ENCODE measurements at places on chromosomes 2 and 18. TPM values are rescaled to one million over a fixed set of nuclear protein-coding genes. Genes with fewer than 3 reads are reported as not detected.

SEPTIN2 gene
- total RNA-seq, result 333 TPM

GALNT14 gene
- 7.4 TPM for total RNA-seq

AOX1 gene
- 6.4 TPM for total RNA-seq

DNA sequence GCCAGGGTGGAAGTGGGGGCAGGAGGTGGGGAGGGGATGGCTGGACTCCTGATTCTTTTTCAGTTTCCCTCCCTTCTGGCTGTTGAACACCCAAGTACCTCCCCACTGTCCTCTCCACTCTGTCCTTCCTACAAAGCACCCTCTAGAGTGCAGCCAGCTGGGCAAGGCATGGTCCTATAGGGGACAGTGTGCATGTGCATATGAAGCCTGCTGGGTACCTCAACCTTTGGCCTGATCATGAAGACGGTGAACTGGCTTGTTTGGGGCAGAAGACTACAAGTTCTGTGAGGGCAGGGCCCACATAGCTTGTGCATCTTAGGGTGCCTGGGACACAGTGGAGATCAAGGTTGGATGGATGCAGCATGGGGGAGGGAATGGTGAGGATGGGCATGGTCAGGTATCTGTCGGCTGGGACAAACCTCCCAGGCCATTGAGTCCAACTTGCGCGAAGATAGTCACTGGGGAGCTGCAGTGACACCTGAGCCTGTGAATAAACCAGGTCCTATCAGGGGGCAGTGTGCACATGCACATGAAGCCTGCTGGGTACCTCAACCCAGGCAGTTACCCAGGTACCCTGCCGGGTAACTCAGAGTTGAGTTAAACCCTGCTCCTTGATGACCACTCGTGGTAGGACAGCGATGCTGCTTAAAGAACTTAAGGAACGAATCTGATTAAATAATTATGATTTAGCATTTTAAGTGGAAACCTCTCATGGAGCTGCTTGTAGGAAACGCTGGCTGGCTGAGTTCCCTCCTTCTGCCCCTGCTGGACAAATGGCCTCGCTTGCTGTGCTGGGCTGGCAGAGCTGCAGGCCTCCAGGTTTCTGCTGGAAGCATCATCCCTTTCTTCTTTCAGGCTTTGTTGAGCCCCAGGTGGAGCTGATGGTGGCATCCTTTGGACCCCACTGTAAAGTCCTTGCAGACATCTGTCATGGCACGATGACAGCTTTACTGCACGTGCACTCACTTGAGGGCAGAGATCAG lies 84.0 kb downstream of the POLR1A start:
- DNase-seq, result no peak
- H3K36me3 ChIP-seq, result peaks cover 13% of the 10 kb centered on the region
- H3K27me3 ChIP-seq, result no peaks in the 10 kb centered on the region

- H3K36me3 ChIP-seq, result no peaks in the 10 kb centered on the region
- no peak overlapping the region for H3K27ac ChIP-seq
- DNase-seq, result no peak
- H3K4me1 ChIP-seq, result no peaks in the 10 kb centered on the region
These were observed 12.5 kb upstream of the GEMIN6 start for GRCh38 chr2:38765551-38765950.

GRCh38 chr18:10923551-10924070 lies 225.8 kb downstream of the PIEZO2 start:
- H3K36me3 ChIP-seq, result no peaks in the 10 kb centered on the region
- no peak for DNase-seq
- no peaks in the 10 kb centered on the region for H3K27me3 ChIP-seq
- no peak overlapping the region for H3K4me3 ChIP-seq
- H3K27ac ChIP-seq, result no peak overlapping the region

- no peak overlapping the region for H3K4me3 ChIP-seq
- no peak for DNase-seq
- peaks cover 54% of the 10 kb centered on the region for H3K27me3 ChIP-seq
- no peaks in the 10 kb centered on the region for H3K36me3 ChIP-seq
- peaks cover 15% of the 10 kb centered on the region for H3K4me1 ChIP-seq
These were observed 63.0 kb upstream of the GLI2 start for GRCh38 chr2:120672526-120673204.

DNA sequence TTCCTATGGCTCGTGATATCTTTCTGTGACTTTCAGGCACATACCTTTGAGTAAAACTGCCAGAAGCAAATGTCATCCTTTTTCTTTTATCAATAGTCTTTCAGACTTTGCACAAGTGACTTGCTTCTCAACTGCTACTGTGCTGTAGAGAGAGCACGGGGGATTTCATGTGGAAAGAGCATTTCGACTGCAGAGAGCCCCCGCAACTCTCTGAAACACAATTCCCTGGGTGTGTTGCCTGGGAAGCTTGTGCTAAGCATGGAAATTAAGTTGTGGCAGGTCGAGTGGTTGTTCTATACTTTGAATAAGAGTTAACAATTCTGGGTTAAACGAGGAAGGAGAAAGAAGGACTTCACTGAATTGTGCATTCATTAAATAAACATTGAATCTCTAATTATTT lies 659.1 kb downstream of the TDRD15 start:
- no peak for DNase-seq
- no peak overlapping the region for H3K4me3 ChIP-seq
- no peaks in the 10 kb centered on the region for H3K36me3 ChIP-seq
- H3K27ac ChIP-seq, result no peak overlapping the region
